ENCODE measurements at places on chromosomes 5 and 9. TPM values are rescaled to one million over a fixed set of nuclear protein-coding genes. Genes with fewer than 3 reads are reported as not detected.

ABITRAM gene
- total RNA-seq = 7.8 TPM

DEPDC1B gene
- 0.44 TPM for total RNA-seq

C9orf152 gene
- not detected for total RNA-seq

EGR1 gene
- 14.2 TPM for total RNA-seq

GOLM1 gene
- 0.44 TPM for total RNA-seq

ARHGEF39 gene
- total RNA-seq = 0.59 TPM

SH3TC2 gene
- not detected for total RNA-seq

SPATA31C1 gene
- not detected for total RNA-seq

ZFP2 gene
- 0.44 TPM for total RNA-seq

PPP3R2 gene
- not detected for total RNA-seq

TRIM32 gene
- 14.5 TPM for total RNA-seq

RLN2 gene
- total RNA-seq = 1.8 TPM

TRIP13 gene
- total RNA-seq = 3.5 TPM

PCDHA13 gene
- not detected for total RNA-seq

TMEM215 gene
- total RNA-seq = not detected

ADAMTS13 gene
- total RNA-seq = 1.9 TPM

C9 gene
- not detected for total RNA-seq

GRCh38 chr5:6402939-6403338 lies 24.6 kb upstream of the MED10 start:
- DNase-seq = no peak

- DNase-seq = no peak
These were observed 62.1 kb downstream of the IL6ST start for GRCh38 chr5:55932700-55933099.

DNA sequence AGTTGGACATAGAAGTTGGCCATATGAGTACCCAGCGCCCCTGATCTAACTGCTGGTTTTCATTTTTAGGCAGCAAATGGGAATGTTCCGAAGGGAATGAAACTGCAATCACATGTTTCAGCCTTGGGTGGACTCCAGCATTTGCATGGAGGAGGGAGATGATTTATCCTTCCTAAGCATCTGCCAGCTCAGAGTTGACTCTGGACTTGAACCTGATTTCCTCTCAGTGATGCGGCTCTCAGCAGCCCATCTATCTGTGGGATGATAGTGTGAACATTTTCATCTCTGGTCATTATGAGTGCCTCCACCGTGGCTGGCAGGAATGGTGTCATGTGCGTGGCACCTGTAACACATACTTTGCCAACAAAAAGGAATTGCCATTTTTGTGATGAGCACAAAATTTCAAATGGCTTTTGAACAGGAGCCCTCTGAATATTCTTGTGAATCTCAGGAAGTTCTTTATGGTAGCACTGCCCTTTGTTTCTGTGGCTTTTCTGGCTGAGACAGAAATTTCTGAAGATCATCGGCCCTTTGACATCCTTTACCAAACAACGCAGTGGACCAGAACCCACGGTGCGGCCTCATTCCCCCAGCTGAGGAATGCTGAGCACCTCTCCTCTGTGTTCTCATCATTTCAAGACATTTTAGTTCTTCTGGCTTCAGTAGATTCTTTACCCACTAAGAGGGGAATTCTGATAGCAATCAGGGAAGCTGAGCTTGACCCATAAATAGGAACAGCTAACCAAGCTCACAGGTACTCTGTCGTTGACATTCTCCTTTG lies 28.5 kb downstream of the FUBP3 start:
- DNase-seq = no peak

DNA sequence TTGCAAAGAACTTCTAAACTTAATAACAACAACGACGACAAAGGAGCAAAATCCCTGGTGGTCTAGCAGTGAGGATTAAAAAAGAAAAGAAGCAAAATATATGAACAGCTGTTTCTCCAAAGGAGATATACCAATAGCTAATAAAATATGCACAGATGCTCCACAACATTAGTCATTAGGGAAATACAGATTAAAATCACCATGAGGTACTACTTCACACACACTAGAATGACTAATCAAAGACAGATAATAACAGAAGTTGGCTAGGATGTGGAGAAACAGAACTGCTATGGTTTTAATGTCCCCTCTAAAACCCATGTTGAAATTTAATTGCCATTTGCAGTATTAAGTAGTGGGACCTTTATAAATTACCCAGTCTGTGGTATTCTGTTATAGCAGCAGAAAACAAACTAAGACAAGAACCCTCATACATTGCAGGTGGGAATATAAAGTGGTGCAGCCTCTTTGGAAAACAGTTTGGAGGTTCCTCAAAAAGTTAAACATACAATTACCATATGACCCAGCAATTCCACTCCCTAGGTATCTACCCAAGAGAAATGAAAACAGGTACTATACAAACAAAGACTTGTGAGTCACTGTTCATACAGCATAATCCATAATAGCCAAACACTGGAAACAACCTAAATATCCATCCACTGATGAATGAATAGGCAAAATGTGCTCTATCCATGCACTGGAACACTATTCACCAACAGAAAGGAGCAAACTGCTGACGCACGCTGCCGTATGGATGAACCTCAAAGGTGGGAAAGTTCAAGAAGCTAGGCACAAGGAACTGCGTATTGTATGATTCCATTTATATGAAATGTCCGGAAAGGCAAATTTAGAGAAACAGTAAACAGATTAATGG lies 11.4 kb upstream of the DUSP1 start:
- no peak for DNase-seq

DNA sequence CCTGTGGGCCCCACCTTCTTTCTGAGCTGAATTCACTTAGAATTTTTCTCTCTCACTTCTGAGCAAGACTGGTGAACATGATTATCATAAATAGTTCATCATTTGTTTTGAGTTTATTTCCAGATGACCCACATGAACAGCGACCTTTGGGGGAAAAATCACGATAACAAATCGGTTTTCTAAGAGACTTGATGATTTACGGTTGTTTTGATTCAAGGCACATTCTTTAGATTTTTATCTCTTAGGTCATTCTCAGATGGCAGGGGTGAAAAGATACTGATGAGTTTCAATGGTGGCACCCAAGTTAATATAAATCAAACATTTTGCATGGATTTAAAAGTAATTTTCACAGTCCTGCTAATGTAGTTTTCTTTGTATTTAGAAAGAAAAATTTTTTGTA lies 95.1 kb downstream of the DMXL1 start:
- DNase-seq = no peak

DNA sequence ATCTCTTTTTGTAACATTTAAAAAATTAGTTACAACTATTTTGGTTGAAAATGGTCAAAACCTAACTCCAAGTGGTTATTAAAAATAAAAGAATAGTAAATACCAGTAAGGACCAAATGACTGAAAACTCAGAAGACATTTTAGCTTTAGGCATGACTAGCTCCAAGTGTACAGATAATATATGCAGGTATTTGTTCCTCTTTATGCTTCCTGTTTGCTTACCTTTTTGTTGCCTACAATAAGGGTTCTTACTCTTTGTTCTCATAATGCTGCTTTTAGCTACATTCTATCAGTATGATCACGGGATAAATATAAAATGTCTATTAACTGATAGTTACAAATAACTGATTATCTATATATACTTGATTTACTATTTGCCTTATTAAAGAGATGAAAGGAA lies 259.6 kb downstream of the CDH12 start:
- no peak for DNase-seq

GRCh38 chr5:126208691-126209090 lies 214.5 kb upstream of the GRAMD2B start:
- no peak for DNase-seq

DNA sequence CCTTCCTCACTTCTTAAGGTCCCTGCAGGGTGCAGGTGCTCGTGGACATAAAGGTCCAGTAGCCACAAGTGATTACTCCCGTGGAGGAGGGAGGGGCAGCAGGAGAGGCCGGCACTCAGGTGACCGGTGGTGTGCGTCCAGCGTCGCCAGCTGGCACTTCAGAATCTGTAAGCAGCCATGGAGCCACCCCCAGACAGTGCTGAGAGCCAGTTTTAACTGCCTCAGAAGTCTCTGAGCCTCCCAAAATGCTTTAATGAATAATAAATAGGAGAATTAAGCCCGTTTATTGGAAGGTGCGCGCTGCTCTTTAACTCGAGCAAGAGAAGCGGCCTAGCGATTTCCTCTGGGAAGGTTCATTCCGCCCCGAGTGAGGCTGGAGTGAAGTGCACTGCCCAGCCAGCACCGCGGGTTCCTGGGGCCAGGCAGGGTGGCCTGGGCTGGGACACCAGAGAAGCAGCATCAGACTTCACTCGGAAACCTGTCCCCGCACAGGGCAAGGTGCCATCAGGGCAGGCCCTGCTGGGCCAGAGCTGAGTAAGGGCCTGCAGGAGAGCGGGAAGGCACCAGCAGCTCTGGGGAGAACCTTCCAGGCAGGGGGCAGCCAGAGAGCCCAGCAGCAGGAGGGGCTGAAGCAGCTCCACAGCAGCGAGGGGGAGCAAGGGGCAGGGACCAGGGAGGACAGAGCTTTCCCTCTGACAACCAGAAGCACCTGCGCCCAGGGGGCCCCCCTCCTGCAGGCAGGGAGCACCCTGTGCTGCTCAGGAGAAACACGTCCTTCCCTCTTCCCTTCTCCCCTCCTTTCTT lies 61.2 kb downstream of the VAV2 start:
- DNase-seq = no peak

- DNase-seq = no peak
These were observed 168.1 kb downstream of the PDE4D start for GRCh38 chr5:59725392-59725767.

DNA sequence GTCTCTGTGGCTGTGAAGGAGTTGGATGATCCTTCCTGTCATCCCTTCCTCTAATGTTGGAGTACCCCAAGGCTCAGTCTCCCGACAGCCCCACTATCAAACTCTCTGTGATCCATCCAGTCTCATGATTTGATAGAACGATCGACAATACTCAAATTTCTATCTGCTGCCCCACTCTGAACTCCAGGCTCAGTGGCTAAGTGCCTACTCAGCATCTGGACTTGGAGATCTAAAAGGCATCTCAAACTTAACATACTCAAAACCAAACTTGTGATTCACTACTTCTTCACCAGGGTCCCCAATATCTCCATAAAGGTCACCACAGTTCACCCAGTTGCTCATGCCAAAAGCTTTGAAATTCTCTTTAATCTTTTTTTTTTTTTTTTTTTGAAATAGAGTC lies 15.1 kb upstream of the STRBP start:
- no peak for DNase-seq

GRCh38 chr5:329768-330167 lies 8.3 kb downstream of the AHRR start:
- no peak for DNase-seq

GRCh38 chr5:69209602-69210001 lies 20.2 kb downstream of the CENPH start:
- DNase-seq = no peak

- DNase-seq = no peak
These were observed 154.2 kb upstream of the TYRP1 start for GRCh38 chr9:12538842-12539579.

- DNase-seq = no peak
These were observed 117.1 kb downstream of the CMYA5 start for GRCh38 chr5:79806741-79807140.
